ENCODE measurements at places on chromosomes 3 and 15.

DNA sequence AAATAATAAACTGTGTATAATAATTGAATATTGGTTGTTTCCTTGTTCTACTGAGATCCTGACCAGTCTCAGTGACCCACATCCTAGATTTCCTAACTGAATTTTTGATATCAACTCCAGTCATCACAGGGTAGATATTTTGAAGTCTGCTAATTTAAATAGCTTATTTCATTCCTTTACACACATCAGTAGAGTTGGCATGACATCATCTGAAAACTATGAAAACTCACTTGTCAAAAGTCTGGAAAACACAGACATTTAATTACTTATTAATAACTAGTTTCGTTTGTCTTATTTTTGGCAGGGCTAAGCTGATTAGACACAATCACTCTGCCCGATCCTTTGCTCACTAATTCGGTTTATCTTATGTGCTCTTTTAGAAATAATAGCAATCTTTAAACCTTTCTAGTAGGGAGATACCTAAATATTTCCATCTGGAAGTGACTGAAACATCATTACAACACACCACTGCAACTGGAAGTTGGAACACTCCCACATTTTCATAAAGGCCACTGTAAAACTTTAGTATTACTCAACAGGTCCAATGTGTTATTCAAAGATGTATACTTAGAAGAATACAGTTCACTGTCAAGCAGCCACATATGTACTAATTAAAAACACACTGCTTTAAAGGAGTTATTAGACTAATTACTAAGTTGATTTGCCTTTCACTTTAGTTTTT lies 198.4 kb upstream of the ZNF717 start:
- no peak for DNase-seq

GRCh38 chr3:108251265-108251664 lies 29.0 kb upstream of the IFT57 start:
- DNase-seq: no peak

DNA sequence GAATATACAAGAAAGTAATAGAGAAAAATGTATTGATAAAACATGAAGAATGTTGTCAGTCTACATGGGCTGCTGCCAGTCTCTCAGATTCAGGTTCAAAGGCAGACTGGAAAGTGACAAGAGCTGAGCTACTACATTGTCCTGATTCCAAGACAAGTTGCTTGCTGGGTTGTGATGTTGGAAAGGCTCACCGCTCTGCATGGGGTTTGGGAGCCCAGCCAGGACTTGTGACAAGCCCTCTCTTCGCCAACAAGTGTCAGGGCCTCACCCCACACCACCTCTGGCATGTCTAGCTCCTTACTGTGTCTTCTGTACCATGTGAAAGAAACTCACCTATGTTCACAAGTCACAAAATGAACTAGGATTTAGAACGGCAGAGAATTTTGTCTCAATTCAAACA lies 43.0 kb upstream of the SH3GL3 start:
- DNase-seq: no peak

DNA sequence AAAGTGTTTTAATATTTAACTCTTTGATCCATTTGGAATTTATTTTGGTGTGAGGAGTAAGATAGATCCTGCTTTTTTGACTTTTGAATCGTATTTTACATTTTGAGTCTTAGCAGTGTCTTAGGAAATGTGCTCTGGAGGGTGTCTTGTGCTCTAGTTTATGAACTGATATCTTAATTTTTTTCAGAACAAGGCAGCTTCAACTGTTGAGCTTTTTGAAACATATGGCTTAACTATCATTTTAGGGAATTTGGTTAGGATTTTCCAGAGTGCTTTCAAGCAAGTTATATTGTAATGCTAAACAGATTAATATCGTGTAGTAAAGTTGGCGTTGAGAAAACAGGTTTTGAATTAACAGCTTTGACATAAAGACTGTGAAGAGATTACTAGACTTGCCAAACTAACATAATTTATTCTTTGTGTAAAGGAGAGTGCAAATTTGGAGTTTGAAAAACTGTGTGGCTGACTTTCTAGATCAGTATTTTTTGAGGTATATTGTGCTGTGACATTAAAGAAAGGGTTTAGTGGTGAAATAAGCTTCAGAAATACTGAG lies 17.1 kb downstream of the IQGAP1 start:
- no peak for DNase-seq
